ENCODE measurements at places on chromosomes 3 and 15.

GRCh38 chr15:66844041-66844746, 142.2 kb downstream of the SMAD6 start:
- no peak for DNase-seq

DNA sequence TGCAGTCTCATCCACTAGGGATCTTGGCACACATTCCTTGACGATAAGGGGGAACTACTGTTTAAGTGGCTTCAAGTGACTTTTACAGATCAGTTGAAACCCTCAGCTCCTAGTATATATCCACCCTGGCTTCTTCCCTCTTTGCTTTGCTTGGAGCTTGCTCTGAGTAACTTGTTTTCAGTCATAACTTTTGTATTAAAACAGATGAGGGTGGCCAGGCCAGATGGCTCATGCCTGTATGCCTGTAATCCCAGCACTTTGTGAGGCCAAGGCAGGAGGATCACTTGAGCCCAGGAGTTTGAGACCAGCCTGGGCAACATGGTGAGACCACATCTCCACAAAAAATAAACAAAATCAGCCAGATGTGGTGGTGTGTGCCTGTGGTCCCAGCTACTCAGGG, 42.4 kb downstream of the EOMES start:
- DNase-seq: no peak

GRCh38 chr3:176032043-176032442, 1165.2 kb downstream of the TBL1XR1 start:
- no peak for DNase-seq

DNA sequence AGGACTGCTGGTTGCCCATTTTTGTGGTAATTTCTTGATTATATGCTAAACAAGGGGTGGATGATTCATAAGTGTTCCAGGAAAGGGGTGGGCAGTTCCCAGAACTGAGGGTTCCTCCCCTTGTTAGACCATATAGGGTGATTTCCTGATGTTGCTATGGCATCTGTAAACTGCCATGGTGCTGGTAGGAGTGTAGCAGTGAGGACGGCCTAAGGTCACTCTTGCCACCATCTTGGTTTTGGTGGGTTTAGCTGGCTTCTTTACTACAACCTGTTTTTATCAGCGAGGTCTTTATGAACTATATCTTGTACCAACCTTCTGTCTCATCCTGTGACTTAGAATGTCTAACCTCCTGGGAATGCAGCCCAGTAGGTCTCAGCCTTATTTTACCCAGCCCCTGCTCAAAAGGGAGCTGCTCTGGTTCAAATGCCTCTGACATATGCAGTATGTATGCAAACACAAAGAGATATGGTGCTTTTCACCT, 46.2 kb downstream of the C3orf38 start:
- DNase-seq: no peak

- no peak for DNase-seq
These were observed 119.4 kb upstream of the PRR20G start for GRCh38 chr3:127407026-127407939.

- no peak for DNase-seq
These were observed 89.4 kb upstream of the C3orf80 start for GRCh38 chr3:160135851-160136250.

- DNase-seq: no peak
These were observed 316.6 kb downstream of the RBMS3 start for GRCh38 chr3:29597376-29598008.

DNA sequence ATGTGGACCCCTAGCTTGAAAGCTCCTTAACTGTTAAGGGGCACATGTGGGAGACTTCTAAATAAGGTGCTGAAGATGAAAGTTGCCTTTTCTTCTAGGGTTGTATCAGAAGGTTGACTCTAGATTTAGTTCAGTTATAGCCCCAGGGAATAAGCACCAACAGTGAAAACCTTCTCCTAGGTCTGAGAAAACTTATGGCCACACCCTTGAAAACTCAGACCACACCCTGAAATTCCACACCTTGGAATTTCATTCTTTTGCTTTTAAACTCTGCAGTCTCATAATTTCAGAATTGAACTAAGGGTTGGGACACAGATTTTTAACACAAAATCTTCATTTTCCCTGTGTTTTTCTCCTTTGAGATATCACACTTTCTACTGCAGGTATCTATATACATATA, 355.8 kb upstream of the IL12A start:
- no peak for DNase-seq

GRCh38 chr15:59598461-59598860, 13.1 kb upstream of the GCNT3 start:
- DNase-seq: no peak

- no peak for DNase-seq
These were observed 382.1 kb downstream of the TUSC7 start for GRCh38 chr3:117091676-117092075.

DNA sequence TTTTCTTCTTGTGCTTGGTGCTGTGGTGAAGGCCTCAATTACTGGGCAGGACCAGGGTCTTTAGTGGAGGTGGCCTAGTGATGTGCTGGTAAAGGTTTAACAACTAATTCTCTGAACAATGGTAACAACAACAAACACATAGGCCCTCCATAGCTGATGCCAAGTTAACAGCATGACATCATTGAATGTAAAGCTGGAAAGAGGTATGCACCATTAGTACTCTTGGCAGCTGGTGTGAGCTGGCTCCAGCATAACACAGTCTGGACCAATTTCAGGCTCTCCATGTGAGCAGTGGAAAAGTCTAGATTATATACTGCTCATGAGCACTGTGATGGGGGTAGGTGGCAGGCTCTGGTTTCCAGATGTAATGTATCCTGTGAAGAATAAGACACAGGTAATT, 61.8 kb downstream of the SLC7A14 start:
- DNase-seq: no peak

DNA sequence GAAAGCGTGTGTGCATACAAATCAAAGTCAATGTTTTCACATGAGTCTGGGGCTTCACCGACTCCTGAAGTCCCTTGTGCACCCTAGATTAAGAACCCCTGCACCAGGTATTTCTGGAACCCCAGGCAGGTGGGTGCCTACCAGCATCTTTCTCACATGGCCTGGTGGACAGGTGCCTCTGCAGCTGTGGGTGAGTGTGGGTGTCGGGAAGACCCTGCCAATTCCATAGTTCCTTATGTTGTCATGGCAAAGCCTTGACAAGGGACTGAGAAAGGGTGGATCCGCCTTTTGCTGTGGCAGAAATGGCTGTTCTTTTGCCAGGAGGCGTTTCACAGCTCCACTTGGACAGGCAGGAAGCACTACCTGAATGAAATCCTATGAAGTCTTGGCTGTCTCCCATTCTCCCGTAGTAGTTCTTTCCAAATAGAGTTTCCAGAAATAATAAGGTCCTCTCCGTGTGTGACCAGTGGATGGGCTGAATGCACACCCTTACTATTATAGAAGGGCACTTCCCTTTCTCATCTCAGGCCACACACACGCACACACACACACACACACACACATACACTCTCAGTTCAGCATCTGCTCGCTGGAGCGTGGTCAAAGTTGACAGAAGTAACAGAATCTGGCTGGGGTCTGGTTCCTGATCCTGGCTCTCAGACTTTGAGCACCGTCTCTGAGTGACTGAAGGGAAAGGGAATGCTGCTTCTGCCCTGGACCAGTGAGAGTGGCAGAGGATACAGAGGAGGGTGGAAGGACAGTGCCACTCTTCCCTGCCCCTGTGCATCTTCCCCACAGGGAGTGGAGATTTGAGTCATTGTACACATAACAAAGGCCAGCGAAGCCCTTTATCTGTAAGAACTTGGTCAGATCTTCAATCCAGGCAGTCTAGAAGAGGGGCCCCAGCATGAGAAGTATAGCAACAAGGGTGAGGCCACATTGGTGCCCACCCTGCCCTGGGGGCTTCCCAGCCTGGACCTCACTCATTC, 38.7 kb downstream of the PDIA5 start:
- no peak for DNase-seq

- peak; percentile 65 for DNase-seq
These were observed 654 bp downstream of the PIK3CA start for GRCh38 chr3:179148616-179149405.

DNA sequence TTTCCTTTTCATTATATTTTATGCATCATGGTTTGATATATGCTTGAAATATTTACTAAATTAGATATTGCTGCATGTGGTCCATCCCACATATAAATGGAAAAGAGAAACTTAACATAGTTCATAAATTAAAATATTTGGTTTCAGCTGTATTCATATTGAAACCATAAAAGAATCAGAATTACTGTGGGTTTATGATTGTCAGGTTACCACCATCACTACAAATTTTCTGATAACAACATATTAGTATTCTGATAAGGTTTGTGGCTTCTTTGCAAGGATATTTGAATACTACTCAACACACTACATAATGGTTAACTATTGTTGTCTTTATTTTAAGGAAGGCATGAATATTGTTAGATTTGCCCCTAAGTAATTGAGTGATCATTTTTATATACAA, 235.5 kb downstream of the UBE2E2 start:
- no peak for DNase-seq

DNA sequence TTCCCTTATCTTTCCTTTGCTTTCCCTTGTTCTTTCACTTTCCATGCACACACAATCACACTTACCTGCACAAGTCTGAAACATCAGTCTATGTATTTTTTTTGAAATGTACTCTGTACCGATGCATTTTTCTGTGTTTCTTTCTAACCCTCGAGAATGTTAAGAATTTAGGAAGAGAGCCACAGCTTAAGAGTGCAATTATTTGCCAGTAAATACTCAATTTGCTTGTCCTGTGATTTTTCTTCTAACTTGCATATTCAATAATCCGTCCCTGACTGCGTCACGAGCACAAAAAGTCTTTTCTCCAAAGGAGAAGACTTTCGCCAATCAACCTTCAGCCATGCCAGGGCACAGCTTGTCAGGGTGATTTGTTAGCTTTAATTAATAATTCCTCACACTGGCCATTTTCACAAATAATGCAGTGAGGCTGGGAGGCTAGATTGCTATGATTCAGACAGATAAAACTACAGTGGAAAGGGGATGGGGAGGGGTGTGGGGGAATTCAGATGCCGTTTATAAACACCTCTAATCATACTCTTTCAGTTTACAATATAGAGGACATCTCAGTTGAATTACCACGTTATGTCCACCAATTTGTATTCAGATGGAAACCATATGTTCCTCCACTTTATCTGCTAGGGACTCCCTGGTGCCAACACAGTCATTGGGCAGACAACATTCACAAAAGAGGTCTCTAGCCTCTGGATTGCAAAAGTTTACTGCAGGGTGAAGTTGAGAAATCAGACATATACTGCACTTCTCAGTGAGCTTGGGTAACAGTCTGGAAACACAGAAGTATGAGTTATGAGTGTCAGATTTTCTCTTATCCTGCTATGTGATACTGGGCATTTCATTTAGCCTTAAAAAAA, 388.0 kb downstream of the ZBTB20 start:
- no peak for DNase-seq

DNA sequence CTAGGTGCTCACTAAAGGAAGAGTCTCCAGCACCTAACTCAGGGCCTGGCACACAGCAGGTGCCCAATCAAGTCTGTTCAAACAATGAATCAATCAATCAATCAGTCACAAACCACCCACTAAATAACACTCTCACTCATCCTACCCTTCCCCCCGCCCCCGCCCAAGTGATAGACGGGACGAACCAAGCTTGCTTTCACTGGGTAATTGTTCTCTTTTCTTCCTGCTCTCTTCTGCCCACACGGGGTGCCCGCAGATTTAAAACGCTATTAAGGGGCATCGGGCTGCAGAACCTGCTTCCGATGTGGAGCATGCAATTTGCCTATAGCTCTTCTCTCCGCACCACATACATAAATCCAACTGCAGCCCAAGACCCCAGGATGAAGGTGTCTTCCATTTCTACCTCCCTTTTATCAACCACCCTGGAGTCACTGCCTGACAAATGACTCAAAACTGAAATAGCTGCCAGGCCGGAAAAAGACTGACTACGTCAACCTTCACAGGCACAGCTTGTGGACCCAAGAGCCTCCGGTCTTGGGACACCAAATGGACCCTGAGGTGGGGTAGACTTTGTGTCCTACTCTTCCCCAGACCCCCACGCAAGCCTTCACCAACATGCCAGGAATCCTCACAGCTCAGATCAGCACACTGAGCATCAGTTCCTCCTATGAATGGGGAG, 1.7 kb downstream of the KLHL25 start:
- DNase-seq: no peak

DNA sequence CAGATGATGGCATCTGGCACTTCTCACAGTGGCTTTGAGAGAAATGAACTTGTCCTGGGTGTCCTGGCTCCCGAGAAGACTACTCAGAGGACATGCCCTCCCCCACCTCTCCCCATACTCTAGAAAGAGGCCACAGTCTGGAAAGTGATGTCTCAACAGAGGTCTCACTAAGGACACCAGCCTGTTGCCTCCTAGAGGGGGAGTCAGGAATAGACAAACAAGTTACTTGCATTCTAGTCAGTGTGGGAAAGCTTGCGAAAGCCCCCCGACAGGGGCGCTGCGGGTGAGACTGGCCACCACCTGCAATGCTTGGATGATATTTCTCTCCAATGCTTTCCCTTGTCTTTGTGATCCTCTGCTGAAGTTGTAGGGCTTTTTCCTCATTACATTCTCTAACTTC, 17.2 kb downstream of the B4GALT4 start:
- DNase-seq: no peak

- DNase-seq: no peak
These were observed 53.9 kb downstream of the NIPA2 start for GRCh38 chr15:22892333-22892732.

- no peak for DNase-seq
These were observed 4.8 kb downstream of the GPR15 start for GRCh38 chr3:98536456-98537017.

GRCh38 chr15:70151003-70151402, 53.3 kb upstream of the TLE3 start:
- no peak for DNase-seq

DNA sequence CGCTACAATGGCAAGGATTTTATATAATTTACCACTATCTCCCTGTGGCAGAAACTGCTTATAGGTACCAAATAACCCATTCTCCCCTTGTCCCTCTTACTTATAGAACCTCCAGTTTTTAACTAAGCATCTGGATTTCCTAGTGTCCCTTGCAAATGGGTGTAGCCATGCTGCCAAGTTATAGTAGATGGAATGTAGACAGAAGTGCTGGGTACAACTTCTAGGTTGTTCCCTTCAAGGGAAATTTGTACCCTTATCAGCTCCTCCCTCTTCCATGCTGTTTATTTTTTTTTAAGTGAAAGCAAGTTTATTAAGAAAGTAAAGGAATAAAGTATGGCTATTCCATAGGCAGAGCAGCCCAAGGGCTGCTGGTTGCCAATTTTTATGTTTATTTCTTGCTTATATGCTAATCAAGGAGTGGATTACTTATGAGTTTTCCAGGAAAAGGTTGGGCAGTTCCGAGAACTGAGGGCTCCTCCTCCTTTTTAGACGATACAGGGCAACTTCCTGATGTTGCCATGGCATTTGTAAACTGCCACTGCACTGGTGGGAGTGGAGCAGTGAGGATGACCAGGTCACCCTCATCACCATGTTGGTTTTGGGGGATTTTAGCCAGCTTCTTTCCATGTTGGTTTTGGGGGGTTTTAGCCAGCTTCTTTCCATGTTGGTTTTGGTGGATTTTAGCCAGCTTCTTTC, 40.1 kb upstream of the TM4SF19 start:
- DNase-seq: no peak

GRCh38 chr3:127848131-127849129, 26.1 kb upstream of the MGLL start:
- DNase-seq: no peak

Measured in T follicular helper cell (primary cell).